ENCODE measurements at places on chromosomes 12 and 14. TPM values are rescaled to one million over a fixed set of nuclear protein-coding genes. Genes with fewer than 3 reads are reported as not detected.

Gene LTBR
- total RNA-seq, result 71.8 TPM

GRCh38 chr12:2267703-2268470 is 215.1 kb downstream of the CACNA1C start:
- DNase-seq, result peak; percentile 90

DNA sequence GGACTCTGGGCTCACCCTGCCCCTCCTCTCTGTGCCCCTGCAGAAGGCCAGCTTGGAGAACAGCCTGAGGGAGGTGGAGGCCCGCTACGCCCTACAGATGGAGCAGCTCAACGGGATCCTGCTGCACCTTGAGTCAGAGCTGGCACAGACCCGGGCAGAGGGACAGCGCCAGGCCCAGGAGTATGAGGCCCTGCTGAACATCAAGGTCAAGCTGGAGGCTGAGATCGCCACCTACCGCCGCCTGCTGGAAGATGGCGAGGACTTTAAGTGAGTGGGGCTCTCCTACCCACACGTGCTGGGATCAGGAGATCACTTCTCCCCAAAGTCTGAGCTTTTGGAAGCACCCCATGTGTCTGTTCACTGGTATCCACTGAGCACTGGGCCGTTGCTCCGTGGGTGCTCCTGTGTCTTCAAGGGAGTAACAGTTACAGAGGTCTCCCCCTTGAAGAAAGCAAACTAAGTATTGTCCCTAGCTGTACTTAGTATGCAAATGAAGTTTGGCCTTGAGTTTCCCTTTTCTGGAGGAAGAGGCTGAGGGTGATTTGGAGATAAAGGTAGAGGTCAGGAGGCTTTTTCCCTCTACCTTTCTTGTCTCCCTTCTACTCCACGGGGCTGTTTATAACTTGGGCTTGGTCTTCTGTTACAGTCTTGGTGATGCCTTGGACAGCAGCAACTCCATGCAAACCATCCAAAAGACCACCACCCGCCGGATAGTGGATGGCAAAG is 3.3 kb downstream of the KRT18 start:
- peak; percentile 51 for DNase-seq

- DNase-seq, result no peak
Observed at GRCh38 chr12:16828891-16829290, 222.9 kb upstream of the LMO3 start.

DNA sequence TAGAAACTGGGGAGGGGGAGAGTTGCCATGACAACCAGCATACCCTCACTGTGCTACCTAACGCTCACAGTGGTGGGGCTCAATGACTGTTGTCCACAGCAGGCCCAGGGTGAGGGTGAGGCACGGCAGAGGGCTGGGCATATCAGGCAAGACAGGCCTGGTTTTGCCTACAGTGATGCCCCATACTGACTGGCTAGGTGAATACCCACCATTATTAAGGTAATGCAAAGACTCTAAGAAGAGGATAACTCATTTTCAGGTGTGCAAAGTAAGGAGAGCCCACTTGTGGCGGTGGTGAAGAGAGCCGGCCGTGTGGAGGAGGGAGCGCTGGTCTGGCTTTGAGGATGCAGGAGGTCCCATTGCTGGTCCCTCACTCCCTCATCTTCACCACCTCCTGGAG is 422.3 kb downstream of the FUT8 start:
- DNase-seq, result no peak

Gene TUNAR
- total RNA-seq, result not detected

Gene METTL25
- 13.6 TPM for total RNA-seq

Gene KRT83
- not detected for total RNA-seq

GRCh38 chr12:83954956-83955601 is 957.5 kb downstream of the SLC6A15 start:
- no peak for DNase-seq

DNA sequence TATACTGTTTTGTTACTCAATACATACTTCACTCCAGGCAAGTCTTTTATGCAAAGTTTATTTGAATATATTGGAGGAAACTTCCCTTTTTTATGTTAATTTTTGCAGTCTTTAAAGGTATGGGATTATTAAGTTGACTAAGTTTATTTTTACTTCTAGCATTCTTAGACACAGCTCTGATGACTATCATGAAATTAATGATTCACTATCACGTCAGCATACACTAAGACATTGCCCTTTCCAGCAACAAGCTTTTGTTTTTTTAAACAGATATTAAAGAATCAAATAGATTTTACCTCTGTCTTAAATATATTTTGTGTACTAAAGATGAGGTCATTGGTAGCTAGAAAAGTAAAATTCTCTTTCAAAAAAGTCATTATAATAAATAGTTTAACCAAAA is 52.1 kb downstream of the DERA start:
- DNase-seq, result peak; percentile 57

GRCh38 chr14:79840103-79840502 is 371.2 kb downstream of the DIO2 start:
- peak; percentile 2 for DNase-seq

- DNase-seq, result no peak
Observed at GRCh38 chr12:28162697-28163096, 27.6 kb upstream of the CCDC91 start.

- DNase-seq, result peak; percentile 72
Observed at GRCh38 chr14:102525219-102525928, 15.8 kb upstream of the ANKRD9 start.

DNA sequence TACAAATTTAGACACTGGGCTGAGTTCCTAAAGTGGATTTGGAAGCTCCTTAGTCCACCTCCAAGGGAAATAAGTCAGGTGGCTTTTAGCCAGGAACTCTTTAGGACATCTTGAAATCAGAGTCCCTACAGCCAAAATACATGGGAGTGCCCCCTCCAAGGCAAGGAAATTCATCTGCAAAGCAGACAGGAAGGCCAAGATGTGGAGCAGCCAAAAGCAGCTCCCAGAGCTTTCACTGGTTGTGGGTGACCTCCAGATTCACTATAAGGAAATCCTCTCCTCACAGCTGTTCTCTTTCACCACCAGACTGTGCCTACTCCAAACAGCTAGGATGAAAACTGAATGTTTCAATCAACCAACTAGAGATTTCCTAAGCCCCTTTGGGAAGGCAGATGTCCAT is 6.6 kb downstream of the TTC9 start:
- DNase-seq, result no peak

DNA sequence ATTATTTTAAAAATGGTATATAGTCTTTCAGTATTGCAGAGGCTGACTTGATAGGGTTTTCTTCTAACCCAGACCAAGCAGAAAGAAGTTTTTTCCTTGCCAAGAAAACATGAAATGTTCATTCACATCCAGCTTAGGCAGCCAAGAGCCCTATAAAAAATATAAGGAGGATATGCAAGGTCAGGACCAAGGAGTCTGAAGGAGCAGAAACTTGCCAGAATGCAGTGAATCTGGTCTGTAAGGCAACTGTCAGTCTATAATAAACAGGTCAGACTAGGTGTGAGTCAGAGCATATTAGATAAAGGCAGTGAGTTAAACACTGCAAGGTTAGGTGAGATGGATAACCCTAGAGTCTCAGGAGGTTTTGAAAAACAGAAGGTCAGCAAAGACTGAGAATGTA is 645.5 kb downstream of the C12orf50 start:
- DNase-seq, result peak; percentile 79

DNA sequence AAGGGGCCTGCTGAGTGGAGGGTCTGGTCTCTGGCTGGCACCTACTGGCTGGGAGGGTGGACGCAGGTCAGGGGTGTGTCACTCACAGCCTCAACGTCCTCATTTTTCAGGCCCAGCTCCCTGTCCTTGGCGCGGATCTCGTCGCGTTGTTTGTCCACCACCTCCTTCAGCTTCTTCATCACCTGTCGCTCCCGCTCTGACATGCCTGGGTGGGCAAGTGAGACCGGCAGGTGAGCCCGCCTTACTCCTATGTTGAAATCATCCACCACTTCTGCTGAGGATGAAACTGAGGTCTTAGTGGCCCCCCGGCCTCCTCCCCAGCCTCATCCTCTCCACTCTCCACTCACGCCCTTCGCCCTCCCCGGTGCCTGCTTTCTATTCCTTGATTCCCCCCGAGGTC is 34.2 kb downstream of the RILPL1 start:
- no peak for DNase-seq

DNA sequence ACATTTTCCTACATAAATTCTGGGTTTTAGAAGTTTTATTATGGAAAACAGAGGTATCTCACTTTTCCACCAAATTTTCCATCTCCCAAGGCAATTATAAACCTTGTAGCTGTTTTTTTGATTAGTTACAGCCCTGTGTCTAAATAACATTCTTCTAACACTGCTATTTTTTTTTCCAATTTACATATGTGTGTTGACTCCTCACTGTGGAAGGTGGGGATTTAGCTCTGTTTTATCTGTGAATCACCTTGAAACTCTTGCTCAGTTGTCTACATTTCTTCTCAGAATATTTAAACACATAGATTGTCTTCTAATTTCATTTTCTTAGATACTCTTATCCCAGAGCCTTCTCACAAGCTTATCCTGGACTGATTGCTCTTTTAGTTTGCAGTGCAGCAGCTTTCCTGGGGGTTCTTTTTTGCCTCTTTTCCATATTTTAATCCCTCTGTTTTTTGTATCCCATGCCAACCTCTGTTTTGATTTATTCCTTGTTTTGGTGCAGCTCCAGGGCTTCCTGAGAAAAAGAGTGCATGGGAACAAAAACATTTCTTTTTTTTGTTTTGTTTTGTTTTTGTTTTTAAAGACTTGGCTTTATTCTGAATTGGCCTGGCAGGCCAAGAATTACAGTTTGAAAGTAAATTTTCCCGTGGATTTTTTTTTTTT is 36.7 kb downstream of the TBC1D15 start:
- DNase-seq, result no peak

Data from fibroblast of the aortic adventitia (primary cell).